Stimulated activated CD8-positive, alpha-beta memory T cell treated with anti-CD3 and anti-CD28 coated beads, Interleukin-4, amount 100 ng/mL, for 1 hour (primary cell): ENCODE measurements at places on chromosomes 2 and 18.

- DNase-seq, result no peak
Measured at GRCh38 chr2:188244383-188244782, 47.3 kb upstream of the GULP1 start.

DNA sequence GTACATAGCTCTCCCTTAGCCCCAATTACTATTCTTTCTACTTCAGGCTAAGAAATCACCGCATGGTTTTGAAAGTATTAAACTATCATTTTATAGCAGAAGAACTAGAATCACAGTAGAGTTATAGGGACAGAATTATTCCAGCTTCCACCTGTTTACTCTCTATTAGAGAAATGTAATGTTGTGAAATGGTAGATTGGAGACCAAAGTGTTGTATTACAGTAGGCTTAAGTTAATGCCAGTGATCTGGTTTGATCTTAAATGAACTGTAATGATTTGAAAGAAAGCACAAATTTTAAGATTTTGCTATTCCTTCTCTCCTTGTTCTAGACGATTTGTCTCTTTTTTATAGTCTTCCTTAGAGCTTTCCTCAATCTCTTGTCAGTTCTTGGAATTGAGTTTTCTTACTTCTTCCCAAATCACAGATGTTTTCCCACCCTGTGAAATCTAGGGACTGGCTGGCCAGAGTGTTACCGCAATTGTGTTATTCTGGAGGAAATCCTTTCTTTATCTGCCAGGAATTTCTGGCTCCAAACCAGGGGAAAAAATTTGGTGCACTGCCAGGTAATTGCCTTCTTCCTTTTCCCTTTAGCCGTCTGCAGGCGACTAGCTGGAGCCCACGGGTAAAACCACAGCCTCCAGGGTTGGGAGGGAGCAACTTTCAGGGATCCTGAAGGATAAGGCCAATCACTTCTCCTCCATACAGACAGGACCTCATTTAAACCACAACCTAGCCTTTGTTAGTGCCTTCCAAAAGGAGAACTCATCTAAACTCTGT lies 51.7 kb downstream of the NOP58 start:
- no peak for DNase-seq

DNA sequence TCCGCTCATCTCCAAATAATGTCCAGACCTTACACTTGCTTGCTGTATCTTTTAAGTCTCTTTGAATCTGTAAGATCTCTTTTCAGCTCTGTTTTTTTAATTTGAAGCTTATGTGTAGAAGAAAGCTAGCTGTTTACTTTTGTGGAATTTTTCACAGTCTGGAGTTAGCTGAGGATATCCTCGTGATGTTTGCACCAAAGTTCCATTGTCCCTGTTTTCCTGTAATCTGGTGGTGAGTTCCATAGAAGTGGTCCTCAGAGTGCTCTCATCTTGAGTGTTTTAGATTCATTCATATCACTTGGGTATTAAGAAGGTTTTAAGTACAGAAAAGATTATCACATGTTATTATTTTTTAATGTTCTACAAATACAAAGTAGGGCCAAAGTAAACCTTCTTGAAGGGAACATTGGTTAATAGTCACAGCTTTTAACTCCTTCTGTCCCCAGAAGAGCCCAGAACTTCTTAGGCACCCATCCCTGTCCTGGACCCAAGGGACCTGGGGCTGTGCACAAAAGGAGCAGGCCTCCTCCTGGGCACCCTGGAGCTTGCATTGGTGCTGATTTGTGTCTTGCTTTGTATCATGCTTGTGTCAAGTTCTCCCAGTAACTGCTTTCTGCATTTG lies 15.0 kb downstream of the MLPH start:
- no peak for DNase-seq

DNA sequence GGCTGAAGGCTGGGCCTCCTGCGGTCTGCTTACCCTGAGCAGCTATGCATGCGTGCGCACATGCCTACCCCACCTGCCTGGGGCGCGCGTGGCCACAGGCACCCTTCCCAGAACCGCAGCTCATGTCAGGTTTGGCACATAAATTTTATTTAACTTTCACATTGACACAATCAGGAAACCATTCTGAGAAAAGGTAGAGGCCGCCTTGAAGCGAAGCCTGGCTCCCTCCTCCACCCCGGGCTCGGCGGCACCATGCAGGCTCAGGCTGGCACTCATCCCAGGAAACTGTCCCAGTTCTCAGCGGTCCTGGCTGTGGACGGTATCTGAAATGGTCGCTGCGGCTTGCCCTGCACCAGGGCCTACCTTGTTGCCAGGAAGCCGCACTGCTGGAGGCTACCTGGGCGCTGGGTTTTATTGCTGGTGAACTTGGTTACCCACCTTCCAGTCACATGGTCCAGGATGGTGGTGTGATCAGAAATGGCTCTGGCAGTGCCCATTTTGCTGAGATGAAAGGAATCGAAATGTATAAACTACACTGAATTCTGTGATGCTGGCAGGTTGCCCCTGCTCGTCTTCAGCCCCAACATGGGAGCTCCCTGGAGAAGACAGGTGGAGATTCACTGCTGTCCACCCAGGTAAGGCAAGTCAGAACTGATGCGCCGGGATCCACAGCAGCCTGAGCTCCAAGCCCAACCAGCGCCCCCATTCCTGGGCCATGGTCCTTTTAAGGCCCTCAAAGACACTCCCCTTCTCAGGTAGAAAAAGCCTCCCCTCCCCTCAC lies 25.5 kb downstream of the CHST10 start:
- no peak for DNase-seq

DNA sequence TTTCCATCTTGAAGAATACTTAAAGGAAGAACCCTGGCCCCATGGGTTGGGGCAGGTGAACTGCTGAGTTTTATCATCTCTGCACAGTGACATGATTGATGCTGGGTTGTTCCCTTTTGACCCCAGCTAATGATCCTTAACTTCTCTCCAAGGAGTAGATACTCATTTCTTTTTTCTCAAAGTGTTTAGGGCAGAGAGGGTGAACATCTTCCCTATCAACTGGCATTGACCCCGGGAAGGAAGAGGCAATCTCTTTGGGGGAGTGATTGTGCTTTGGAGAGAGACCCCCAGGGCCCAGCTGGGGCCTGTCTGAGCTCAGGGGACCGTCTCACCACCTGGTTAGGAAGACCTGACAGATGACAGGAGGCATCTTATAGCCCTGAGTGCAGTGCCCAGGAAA lies 190.6 kb downstream of the FHOD3 start:
- no peak for DNase-seq

GRCh38 chr2:190159453-190159852 lies 96.9 kb upstream of the MSTN start:
- DNase-seq, result no peak

GRCh38 chr2:231342061-231342711 lies 53.3 kb upstream of the B3GNT7 start:
- DNase-seq, result no peak

- no peak for DNase-seq
Measured at GRCh38 chr18:79218605-79219190, 149.5 kb downstream of the ATP9B start.

DNA sequence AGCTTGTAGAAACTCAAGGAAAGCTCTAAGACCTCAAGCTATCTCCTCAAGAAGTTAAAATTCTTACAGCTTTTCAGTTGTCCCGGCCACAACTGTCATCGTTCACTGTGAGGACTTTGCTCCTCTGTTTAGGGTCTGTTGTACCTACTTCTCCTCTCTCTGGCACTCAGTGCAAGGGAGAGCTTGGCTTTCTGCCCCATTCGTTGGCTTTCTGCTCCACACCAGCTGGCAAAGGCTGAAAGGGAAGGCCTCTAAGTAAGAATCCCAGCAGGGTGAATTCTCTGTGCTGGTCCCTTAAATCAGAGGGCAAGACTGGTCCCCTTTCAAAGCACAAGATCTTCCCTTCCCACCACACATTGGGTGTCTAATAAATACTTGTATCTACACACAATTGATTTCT lies 17.3 kb downstream of the ZBTB7C start:
- DNase-seq, result no peak

GRCh38 chr2:239790313-239790712 lies 234.8 kb downstream of the NDUFA10 start:
- no peak for DNase-seq

DNA sequence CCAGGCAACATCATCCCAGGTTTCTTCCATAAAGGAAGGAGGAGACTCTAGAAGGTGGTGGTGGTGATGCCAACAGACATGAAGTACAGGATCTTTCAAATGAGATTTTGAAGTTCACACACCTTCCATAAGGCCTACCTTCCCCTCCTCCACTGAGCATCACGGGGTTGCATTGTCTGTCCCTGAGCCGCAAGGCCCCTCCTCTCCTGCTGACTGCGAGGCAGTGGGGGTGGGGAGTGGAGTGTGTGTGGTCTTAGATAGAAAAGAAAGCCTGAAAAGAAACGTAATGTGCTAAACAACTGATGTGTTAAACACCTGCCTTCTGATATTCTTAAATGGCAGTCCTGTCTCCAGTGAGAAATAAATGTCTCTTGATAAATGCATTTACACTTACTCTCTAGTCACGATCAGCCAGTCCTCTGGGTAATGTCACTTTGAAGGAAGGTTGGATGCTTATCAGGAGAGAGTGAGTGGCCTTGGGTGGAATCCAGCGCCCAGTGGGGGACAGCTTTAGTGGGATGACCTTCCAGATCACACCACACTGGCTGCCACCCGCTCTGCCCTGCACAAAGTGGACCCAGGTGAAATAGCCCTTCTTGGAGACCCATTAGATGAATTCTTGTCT lies 5.5 kb upstream of the SCYGR5 start:
- no peak for DNase-seq

- no peak for DNase-seq
Measured at GRCh38 chr2:126771501-126772195, 115.7 kb downstream of the GYPC start.

DNA sequence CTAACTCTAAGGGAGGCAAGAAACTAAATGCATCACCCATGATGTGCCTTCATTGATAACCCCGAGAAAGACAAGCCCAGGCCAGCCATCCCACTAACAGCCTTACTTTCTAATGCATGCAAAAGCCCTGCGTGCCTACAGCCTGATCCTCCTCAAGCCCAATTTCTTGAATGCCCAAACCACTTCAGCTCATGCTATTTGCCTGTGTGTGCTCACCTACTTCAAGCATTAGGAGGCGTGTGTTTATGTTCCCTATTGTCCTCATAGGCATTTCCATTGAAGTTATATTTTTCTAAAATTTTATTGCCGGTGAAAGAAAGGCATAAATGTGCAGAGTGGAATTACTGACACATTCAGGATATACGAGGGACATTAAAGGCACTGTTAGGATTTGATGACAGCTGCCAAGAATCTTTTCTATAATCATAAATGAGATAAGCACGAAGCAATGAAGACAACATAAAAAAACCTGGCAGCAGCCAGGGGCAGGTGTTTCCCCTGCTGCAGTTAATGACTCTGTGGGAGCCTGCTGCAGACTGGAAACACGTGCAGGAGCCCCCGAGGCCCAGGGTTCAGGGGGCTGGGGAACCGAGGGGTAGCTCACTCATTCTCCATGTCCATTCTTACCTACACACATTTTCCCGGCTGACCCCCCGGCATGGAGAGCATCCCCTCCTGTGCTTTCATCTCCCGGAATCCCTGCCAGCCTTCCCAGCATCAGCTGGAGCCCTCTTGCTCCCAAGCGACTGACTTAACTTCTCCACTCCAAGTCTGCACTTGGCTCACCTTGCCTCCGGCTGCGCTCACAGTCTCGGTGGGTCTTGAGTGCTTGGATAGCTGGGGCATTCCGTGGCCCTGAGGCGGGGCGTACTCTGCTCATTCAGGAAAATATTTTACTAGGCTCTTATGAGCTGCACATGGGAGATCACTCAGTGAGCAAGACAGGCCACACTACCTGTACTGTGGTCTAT lies 292.3 kb upstream of the SIX2 start:
- DNase-seq, result no peak

GRCh38 chr18:46649071-46649862 lies 7.8 kb downstream of the LOXHD1 start:
- no peak for DNase-seq

DNA sequence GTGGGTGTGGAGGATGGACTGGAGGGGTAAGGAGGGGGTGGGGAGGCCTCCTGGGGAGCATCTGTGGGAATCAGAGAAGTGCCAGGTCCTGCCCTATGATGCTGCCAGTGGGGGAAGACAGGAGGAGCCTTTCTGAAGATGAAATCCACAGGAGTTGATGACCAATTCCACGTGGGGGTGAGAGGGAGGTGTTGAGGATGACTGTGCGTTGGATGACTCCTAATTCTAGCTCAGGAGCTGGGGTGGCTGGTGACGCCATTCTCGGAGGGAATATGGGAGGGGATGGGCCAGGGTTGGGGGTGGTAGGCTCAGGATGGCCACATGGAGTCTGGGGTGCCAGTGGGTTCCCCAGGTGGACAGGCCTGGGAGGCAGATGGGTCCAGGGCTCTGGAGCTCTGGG lies 32.3 kb downstream of the EMX1 start:
- DNase-seq, result no peak

- no peak for DNase-seq
Measured at GRCh38 chr2:18067588-18068384, 189.3 kb downstream of the KCNS3 start.

GRCh38 chr2:28610583-28611201 lies 114.8 kb downstream of the PLB1 start:
- DNase-seq, result no peak

DNA sequence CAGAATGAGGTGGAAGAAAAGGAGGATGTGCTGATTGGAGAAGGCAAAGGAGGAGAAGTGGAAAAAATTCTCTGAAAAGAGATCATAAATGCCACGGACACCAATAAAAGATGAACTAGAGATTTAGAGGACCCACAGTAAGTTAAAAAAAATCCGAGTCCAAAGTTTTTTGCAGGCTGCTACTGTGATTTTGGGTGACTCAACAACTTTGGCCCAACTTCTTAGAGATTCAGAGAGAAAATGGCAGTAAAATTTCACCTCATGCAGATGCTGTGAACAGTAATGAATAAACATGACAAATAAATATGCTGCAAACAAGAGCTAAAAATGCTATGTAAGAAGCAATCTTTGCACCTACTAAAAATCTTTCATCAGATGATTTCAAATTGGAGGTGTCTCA lies 176.9 kb upstream of the SESTD1 start:
- no peak for DNase-seq

GRCh38 chr18:59861009-59861408 lies 38.8 kb upstream of the PMAIP1 start:
- no peak for DNase-seq
